ENCODE measurements at places on chromosomes 6 and 20.

DNA sequence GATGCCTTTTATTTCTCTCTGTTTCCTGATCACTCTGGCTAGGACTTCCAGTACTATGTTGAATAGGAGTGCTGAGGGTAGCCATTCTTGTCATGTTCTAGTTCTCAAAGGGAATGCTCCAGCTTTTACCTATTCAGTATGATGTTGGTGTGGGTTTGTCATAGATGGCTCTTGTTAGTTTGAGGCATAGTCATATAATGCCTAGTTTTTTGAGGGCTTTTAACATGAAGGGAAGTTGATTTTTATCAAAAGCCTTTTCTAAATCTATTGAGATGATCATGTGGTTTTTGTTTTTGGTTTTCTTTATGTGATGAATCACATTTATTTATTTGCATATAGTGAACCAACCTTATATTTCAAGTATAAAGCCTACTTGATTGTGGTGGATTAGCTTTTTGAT is 55.6 kb downstream of the KLHL32 start:
- no peak for DNase-seq

GRCh38 chr6:37354526-37355384 is 972 bp downstream of the RNF8 start:
- no peak for DNase-seq

DNA sequence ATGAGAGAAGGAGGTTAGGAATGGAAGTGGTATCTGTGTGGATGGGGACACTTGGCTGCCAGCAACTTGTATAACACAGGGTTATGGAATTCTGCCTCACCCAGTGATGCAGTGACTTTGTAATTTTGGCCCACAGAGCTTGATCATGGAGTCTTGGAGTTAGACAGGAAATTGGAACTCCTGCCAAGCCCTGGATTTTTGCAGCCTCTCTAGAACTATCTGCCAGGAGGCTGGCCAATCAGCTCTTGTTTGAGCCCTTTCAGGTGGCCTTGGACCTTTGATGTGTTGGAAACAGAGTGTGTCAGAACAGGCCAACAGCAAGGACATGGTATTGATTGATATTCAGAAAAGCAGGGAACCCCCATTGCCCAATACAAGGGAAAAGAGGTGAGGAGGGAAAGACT is 157.7 kb upstream of the GGTLC1 start:
- DNase-seq, result no peak

DNA sequence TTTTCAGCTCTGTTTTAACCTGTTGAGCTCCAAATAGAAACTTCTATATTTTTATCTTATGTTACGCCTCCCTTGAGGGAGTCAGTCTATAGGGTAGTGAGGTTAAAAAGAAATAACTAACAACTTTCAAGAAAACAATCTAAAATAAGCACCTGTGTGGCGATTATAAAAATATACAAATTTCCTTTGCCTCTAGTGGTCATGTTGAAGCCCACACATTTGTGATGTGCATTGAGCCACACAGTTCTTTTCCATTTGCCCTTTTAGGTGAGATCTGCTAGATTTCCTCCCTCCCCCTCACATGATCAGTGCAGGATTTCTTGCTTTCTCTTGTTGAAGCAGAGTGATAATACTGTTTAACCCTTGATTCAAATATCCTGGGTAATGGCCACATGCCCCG is 84.2 kb downstream of the MYB start:
- no peak for DNase-seq

GRCh38 chr20:55269913-55270312 is 735.4 kb downstream of the CBLN4 start:
- no peak for DNase-seq

- no peak for DNase-seq
Measured at GRCh38 chr20:58312836-58313235, 3.3 kb downstream of the RAB22A start.

- no peak for DNase-seq
Measured at GRCh38 chr6:155440398-155441111, 15.1 kb downstream of the NOX3 start.

DNA sequence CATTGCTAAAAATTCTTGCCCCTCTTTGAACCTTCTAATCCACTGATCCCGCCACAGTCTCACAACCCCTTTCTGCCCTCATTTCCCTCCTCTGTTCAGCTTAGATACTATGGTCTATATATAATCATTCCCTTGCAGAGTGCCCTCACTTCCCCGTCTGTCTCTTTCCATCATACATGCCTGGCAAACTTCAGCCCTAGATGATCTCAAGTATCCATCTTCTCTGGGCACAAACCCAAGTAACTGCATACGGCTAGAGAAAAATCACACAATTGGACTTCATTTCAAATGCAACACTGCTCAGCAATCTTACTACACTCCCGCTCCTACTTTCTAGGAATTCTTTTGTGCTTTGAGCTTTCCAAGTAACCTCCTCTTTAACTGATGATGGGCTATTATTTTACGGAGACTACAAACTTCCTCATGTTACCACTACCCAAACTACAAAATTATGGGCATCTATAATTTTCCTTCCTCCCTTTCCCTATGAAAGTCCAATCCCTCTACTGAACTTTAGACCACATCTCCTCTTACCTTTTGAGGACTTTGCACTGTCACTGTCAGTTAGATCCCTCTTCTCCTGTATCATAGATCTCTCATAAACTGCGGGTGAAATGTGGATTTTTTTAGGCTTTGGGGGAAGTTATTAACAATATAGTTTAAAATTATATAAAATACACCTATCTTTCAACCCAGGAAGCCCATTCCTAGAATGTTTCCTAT is 135.6 kb downstream of the BTBD9 start:
- no peak for DNase-seq

DNA sequence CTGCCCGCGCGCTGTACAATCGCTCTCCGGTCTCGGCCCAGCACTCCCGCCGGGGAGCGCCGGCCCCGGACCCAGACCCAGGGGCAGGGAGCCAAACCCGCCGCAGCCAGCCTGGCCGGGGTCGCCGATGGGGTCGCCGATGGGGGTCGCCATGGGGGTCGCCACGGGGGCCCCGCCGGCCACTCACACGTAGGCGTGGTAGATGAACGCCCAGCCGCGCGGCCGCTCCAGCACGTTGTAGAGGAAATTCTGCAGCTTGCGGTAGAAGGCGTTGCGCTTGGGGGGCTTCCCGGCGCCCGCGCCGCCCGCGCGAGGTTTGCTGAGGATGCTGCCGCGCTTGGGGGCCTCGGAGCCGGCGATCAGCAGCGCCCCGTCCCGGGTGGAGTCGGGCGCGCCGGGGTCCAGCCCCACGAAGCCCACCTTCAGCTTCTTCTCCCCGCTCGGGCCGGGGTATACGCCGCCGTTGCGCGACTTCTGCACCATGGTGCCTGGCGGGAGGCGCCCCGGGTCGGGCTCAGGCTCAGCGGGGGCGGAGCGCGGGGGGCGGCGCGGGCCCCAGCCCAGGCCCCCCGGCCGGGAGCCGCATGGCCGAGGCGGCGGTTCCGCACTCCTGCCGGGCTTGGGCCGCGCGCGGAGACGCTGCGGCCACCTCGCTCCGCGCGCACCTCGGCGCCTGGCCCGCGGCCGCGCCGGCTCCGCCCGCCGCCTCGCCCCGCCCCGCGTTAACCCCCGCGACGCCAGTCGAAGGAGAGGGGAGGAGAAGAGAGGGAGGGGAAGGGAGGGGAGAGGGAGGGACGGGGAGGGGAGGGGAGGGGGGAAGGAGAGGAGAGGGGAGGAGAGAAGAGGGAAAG is at the start of gene KCNQ2:
Gene KCNQ2 (minus strand): TSS at position 675 of the 851 bp plus-strand sequence. CDS start 192 bp downstream, at position 483.
- DNase-seq, result no peak

- DNase-seq, result no peak
Measured at GRCh38 chr6:8245726-8246125, 143.4 kb upstream of the EEF1E1 start.

- no peak for DNase-seq
Measured at GRCh38 chr6:157563611-157564284, 182.8 kb downstream of the ZDHHC14 start.

GRCh38 chr20:58956078-58956477 is 25.0 kb upstream of the NELFCD start:
- DNase-seq, result no peak

- no peak for DNase-seq
Measured at GRCh38 chr6:139355172-139355571, 19.3 kb downstream of the CITED2 start.

GRCh38 chr6:16635810-16636602 is 125.3 kb downstream of the ATXN1 start:
- no peak for DNase-seq

DNA sequence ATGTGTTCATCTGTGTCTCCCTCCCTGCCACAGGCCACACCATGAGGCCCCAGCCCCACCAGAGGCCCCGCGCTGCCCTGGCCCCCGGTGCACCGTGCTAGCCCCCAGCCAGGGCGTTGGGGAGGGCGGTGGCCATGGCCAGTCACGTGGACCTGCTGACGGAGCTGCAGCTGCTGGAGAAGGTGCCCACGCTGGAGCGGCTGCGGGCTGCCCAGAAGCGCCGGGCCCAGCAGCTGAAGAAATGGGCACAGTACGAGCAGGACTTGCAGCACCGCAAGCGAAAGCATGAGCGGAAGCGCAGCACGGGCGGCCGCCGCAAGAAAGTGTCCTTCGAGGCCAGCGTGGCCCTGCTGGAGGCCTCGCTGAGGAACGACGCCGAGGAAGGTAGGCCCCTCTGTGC is 30.3 kb downstream of the PPP1R16B start:
- no peak for DNase-seq

- DNase-seq, result no peak
Measured at GRCh38 chr6:75746221-75746620, 2.8 kb upstream of the MYO6 start.

GRCh38 chr6:39178804-39179203 is 50.5 kb downstream of the KCNK5 start:
- DNase-seq, result no peak

- no peak for DNase-seq
Measured at GRCh38 chr6:89281779-89282246, 33.3 kb downstream of the GABRR2 start.

DNA sequence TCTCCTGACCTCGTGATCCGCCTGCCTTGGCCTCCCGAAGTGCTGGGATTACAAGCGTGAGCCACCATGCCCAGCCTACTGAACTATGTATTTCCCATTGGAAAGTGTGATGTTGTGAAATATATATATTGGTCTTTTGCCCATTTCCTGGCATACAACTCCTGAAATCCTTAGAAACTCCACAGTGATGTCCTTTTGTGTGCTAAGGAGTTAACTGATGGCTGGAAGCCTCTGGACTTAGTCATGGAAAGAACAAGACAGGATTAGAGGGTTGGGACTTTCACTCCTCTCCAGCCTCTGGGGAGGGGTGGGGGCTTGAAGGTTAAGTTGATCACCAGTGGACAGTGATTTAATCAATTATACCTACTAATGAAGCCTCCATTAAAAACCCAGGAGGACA is 7.1 kb downstream of the PANK2 start:
- no peak for DNase-seq

DNA sequence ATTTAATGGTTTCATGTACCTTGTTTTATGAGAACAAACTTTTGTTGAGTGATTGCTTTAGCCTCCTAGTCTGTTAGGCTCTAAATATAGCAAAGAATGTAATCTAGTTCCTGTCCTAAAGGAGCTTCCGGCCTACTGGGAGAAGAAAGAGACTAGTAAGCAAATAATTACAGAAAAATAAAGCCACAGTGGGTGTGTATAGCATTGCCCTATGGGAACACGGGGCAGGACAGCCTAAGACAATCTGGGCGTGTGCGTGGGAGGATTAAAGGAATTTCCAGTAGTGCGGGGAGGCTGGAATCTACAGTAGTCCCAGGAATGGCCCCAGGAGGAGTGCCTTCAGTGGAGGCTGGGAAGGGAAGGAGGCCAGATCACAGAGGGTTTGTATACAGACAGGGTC is 98.1 kb upstream of the AKAP12 start:
- no peak for DNase-seq

- no peak for DNase-seq
Measured at GRCh38 chr6:28789553-28790083, 134.2 kb downstream of the TRIM27 start.
